ENCODE measurements at places on chromosomes 5 and 9.

- DNase-seq, result no peak
Measured at GRCh38 chr5:150448952-150449516, 505 bp downstream of the RPS14 start.

GRCh38 chr9:123550797-123551196, 194.8 kb downstream of the CRB2 start:
- DNase-seq, result no peak

GRCh38 chr9:134359493-134360179, 33.4 kb downstream of the RXRA start:
- no peak for DNase-seq

- no peak for DNase-seq
Measured at GRCh38 chr9:113622600-113623400, 159.3 kb downstream of the RGS3 start.

GRCh38 chr9:72949918-72950325, 2.9 kb downstream of the ALDH1A1 start:
- DNase-seq, result no peak

DNA sequence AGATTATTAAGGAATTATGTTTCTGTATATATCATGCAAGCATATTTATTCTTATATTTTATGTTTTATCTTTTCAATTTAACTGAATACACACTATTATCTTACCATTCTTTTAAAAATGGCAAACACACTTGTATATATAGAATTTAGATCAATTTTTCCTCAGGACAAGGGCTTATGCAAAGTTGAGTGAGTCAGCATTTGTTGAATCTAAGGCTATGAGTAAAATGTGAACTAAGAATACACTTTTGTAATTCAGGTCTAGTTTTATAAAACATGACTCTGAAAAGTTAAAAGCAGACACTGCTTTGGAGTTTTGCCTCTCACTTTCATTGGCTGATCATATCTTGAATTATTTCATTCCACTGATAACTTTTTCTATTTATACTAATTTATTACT, 127.8 kb downstream of the FOCAD start:
- DNase-seq, result no peak

DNA sequence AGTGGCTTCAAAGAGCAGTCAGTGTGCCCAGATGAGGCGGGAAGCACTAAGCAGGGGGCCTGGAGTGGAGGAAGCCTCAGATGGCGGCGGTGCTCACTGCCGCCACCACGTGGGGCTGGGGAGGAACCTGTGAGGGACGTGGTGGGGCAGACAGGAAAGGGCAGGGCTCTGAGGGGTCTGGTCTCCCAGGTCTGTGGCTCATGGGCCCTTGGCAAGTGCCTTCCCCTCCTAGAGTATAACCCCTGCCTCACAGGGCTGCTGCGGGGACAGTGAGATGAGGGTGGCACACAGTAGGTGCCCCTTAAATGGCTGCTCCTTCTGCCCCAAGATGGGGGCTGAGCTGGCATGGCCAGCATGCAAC, 26.6 kb downstream of the NR5A1 start:
- DNase-seq, result no peak

GRCh38 chr9:7802666-7803065, 3.1 kb upstream of the DMAC1 start:
- DNase-seq, result no peak

GRCh38 chr5:167752936-167753335, 538.5 kb upstream of the WWC1 start:
- DNase-seq, result no peak

GRCh38 chr9:40884072-40884901, 244.2 kb downstream of the FOXD4L6 start:
- DNase-seq, result no peak

DNA sequence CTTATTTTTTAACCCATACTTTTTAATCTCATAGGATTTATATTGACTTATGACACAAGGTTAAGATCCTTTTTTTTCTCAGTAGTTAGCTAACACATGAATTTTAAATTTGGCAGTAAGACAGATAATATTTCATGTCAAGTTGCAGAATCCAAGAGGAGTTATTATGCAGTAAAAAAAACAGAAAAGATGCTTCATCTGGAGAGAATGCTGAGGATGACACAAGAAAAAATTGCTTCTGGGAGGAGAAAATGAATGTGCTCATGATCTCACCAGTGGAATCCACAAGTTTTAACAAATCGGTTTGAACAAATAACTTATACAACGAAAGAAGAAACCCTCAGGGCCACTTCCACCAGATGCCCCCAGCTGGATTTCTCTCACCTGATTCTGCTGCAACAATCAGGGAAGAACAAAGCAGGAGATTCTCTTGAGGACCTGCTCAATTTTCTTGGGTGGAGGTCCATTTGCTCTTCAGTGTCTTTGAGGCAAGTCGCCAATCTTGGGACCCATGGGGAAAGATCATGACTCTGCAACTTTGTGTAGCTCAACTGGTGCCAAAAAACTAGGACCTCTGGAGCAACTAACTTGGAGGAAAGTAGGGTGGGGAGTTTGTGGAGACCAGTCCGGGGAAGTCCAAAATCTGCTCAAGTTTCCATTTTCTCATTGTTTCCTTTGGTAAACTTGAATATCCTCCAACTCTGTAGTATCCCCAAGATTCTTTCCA, 50.5 kb upstream of the TNFSF15 start:
- no peak for DNase-seq

- no peak for DNase-seq
Measured at GRCh38 chr5:75200776-75201175, 35.9 kb downstream of the ANKRD31 start.

DNA sequence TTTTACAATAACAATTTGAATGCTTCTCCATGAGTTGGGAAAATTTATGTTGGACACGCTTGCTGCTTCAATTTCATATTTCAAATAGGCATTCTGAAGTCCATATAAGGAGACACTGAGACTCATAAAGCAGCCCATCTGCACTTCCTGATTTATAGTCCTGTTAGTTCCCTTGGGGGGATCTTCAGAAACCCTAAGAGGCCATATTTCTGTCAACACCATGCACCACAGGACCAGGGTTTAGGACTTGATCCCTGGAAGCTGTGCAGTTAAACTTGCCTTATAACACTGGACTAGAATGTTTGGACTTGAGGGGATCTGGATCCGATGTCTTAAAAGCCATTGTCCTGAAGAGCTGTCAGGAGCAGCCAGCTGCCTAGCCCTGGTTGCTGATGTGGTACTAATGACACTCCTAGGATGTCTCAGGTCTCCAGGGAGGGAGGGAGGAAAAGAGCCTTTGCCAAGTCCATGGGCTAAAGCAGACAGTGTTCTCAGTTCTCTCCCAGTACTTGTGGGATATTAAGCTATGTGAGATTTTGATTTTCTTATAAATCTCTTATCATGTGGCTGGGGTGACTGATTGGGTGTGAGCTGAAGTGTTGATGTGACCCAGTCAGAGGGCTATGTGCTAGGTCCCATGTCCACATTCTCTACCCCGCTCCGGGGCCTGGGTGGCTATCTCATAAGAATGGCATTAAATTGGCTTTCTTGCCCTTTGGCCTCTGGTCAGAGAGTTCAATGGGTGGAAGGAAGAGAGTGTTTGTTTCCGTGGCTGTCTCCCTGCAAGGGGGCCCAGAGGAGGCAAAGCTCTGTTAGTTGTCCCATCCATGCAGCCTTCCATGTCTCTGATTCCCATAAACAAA, 399.8 kb downstream of the OSTF1 start:
- no peak for DNase-seq

- DNase-seq, result no peak
Measured at GRCh38 chr9:131228988-131229387, 47.3 kb downstream of the FAM78A start.

DNA sequence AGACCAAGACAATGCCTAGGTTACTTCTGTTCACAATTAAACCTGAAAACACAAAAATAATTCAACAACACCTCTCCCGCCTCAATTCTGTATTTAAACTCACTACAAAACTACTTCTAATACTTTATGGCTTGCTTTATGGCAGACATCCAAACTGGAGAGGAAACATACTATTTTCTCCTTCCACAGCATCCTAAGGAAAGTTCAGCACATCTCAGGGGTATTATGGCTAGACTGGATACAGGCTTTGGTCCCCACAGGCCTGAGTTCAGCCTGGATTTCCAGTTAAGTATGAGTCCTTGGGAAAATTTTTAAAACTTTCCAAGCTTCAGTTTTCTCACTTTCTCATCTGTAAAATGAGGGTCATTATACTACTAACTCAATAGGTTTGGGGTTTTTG, 480.2 kb downstream of the CAAP1 start:
- no peak for DNase-seq

DNA sequence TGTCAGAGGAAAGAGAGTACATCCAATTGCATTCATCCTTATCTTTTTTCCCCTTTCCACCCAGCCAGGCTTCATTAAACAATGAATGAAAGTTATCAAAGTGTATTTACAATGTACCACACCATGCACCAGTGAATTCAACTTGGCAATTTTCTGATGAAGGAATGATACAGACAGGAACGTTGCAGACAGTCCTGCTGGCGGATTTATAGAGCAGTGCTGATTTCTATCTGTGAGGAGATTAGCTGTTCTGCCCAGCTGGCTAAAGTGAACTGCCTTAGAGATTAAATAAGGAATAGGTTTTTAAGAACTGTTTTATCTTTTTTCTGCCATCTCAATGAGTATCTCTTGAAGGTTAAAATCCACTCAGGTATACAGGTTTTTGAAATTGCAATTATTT, 403.9 kb downstream of the CDH18 start:
- no peak for DNase-seq

- DNase-seq, result no peak
Measured at GRCh38 chr5:127555826-127556225, 38.4 kb downstream of the PRRC1 start.

DNA sequence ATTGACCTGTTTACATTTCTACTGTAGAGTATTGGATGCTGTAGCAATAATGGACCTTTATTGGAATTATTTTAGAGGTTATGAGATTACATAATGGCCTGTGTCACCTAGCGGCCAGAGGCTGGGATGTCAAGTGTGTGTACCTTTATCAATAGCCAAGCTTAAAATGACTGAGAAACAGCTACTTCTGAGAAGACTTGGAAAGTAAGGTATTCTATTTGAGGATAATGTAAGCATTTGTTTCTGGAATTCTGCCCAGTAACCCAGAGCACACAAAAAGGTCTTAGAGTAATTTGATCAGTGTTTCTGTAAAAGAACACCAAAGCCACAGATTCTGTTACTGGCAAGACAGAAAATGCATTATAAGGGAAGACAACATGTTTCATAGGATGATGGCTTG, 116.8 kb downstream of the MACIR start:
- no peak for DNase-seq

DNA sequence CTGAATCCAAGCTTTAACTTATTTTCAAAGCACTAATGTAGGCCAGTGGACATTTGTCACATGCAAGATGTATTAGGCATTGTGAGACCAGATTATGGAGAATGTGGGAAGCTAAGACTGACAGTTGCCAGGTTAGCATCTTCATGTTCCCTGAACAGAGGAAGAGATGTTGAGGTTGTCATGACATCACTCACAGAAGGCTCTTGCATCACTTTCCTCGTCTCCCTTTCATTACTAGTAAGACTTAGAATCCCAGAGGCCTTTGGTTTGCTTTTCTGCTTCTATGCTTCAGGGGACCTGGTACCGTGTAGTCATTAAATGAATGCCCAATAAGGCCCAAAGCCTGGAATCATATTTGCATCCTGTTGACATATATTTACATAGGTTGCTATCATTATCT, 76.4 kb upstream of the RPS23 start:
- no peak for DNase-seq

- DNase-seq, result no peak
Measured at GRCh38 chr9:92294297-92294676, 790 bp upstream of the IARS1 start.

DNA sequence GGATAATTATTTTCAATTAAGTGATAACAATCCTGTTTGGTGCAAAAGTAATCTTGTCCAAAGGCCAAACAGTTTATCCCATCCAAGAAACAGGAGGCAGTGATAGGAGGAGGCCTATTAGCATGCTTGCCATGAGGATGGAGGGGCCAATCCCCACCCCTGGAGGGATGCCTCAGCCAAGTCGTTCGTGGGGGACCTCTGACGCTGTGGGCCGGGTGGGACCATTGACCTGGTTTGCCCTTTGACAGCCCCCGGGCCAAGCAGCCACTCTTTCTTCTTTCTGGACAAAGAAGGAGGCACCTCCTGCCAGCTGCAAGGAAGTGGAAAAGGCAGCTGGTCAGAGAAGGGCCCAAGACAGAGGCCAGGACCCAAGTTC, 39.5 kb upstream of the GRHPR start:
- no peak for DNase-seq

GRCh38 chr9:89601306-89601705, 3.5 kb upstream of the GADD45G start:
- no peak for DNase-seq

GRCh38 chr9:135796784-135797485, 95.0 kb downstream of the KCNT1 start:
- no peak for DNase-seq

- no peak for DNase-seq
Measured at GRCh38 chr9:34983209-34983608, 6.3 kb upstream of the DNAJB5 start.

Measured in bone marrow (tissue), 2 donors.